ENCODE measurements at places on chromosomes 1 and 21. TPM values are rescaled to one million over a fixed set of nuclear protein-coding genes. Genes with fewer than 3 reads are reported as not detected.

- DNase-seq: no peak
Measured at GRCh38 chr1:173527151-173527826, 50.2 kb downstream of the PRDX6 start.

DNA sequence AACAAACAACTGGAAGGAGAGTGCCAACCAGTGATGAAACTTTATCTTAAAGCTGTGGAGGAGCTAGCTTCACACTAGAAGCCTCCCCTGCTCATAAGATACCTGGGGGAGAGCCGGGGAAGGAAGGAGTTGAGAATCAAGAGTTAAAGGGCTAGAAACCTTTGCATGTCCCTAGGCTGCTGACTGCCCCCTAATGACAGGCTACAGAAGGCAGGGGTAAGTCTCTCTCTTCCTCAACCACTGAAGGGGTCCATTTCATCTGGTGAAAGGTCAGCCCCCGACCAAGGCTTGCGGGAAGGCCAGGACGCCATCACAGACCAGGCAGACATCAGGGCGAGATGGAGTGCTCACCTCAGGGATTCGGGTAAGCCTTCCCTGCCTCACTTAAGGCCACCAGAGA, 65.6 kb upstream of the GRHL3 start:
- DNase-seq: no peak

DNA sequence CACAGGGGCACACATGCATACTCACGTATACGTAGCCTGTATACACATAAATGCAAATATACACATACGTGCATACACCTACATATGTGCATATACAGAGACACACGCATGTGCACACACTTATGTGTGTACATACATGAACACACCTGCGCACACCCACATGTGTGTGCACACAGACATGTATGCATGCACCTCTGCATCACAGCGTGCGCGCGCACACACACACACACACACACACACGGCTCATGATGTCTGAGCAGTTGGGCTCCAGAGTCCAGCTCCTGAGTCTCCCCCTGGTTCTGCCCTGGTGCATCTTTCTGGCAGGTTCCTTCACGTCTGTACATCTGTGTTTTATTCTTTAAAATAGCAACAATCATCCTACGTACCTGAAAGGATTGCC, 600.5 kb downstream of the NPHP4 start:
- DNase-seq: no peak

DNA sequence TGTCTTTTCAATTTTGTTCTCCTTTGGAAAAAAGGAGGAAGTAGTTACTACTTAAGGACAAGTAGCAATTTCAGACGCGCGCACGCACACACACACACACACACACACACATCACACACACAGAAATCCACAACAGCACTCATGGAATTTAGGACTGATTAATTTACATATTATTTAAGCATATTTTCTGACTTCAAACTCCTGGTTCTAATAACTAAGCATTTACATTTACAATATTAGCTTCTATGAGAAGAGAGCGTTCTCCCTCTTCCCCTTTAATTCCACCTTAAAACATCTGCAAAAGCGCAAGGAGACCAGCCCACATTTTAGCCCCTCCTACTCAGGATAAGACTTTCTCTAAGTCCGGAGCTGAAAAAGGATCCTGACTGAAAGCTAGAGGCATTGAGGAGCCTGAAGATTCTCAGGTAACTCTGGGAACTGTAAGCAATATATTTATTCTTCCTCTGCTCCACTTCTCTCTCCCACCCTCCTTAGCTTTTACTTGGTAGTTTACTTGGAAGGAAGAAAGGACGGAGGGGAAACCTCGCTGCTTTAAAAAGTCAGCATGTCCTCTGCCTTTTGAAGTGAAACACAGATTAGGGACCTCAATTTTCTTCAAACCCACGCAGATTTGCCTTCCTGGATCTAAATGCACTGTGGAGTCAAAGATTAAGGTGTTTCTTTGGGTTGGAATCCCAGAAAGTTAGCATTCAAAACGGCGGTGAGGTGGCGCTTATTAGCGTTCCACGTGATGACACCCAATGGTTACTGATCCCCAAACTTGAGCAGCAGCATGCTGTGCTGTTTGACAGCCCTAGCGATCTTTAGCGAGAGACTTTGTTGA, at the start of gene PLA2G4A:
Gene PLA2G4A, plus strand, starts transcription at position 339 of the 844 bp plus-strand sequence. CDS start 25,406 bp downstream, outside the sequence.
- peak; percentile 49 for DNase-seq

GRCh38 chr1:19385869-19386591, 73.9 kb downstream of the SLC66A1 start:
- DNase-seq: no peak

DNA sequence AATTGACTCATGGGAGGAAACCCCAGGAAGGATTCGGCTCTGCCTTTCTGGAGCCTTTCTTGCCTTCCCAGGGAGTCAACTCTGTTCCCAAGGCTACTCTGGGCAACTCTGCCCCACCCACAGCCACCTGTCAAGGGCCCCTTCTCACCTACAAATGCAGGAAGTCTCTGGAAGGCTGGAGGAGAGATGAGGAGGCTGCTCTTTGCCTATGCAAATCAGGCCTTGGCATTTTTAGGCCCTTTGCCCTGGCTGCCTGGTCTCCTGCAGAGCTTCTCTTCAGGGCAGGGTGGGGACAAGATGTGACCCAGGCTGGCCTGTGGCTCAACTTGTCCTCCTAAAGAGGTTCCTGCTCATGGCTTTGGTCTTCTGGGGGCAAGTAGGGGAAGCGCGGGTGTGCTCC, 5.4 kb downstream of the SLC6A9 start:
- DNase-seq: no peak

GRCh38 chr1:237444120-237444790, 402.3 kb downstream of the RYR2 start:
- no peak for DNase-seq

Gene CAPN8
- total RNA-seq: not detected
